Breast epithelium (tissue), 4 donors: ENCODE measurements at places on chromosomes 4 and X. TPM values are rescaled to one million over a fixed set of nuclear protein-coding genes. Genes with fewer than 3 reads are reported as not detected.

The ARSJ gene
- total RNA-seq, result 10.7 TPM

The TMSB15B gene
- 9.5 TPM for total RNA-seq

The FABP2 gene
- not detected for total RNA-seq

The CLOCK gene
- total RNA-seq, result 30.2 TPM

The PAGE2B gene
- not detected for total RNA-seq

The TMEM35A gene
- 0.15 TPM for total RNA-seq

The BMP3 gene
- total RNA-seq, result 0.98 TPM

The NUP62CL gene
- 8.5 TPM for total RNA-seq

The GSX2 gene
- total RNA-seq, result not detected

DNA sequence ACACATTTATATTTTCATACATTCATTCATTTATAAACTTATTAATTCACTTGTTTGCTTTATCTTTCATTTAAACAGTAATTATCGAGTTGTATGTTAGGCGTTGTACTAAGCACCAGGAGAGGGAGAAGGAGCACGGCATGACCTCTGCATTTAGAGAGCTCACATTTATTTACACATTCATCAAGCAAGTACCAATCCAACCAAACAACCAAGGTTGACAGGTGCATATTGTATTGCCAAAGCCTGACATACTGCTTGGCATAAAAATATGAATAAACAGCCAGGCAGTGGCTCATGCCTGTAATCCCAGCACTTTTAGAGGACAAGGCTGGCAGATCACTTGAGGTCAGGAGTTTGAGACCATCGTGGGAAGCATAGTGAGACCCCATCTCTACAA is 37.0 kb upstream of the CLNK start:
- no peak for DNase-seq

GRCh38 chr4:64564126-64564525 is 154.9 kb upstream of the TECRL start:
- no peak for DNase-seq

- DNase-seq, result no peak
These were observed 70.3 kb downstream of the PPEF2 start for GRCh38 chr4:75831856-75832405.

GRCh38 chr4:46844325-46844917 is 64.6 kb downstream of the COX7B2 start:
- no peak for DNase-seq

- DNase-seq, result no peak
These were observed 1.1 kb downstream of the CDKL2 start for GRCh38 chr4:75629239-75629638.

GRCh38 chr4:5338531-5338930 is 287.3 kb downstream of the STK32B start:
- no peak for DNase-seq

DNA sequence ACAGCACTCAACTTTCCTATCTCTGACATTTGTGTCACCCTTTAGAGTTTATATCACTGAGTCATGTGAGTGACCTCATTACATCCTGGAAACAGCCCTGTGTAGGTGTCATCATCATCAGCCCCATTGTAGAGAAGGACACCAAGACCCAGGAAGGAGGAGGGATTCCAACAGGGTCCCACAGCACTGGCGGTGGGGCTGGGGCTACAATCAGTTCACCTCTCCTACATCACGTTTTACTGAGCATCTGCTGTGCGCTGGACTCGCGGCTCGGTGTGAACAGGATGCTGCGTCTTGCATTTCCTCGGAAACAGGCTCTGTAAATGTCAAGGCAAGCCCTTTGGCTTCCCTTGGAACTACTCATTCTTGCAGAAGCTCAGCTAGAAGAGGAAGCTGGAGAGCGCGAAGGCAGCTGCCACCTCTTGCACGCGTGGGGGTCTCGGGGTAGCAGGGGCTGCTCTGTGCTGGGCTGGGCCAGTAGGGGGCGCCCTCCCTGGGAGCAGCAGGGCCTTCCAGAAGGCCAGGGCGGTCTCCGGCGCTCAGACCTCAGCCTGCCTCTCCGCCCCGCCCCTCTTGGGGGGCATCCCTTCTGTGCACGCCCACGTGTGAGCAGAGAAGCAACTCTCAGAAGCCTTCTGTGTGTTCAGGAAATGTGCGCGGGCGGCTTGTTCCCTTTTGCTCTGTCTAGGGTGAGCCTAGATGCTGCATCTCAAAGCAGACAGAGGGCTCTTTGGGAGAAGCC is 29.0 kb downstream of the REELD1 start:
- DNase-seq, result no peak

DNA sequence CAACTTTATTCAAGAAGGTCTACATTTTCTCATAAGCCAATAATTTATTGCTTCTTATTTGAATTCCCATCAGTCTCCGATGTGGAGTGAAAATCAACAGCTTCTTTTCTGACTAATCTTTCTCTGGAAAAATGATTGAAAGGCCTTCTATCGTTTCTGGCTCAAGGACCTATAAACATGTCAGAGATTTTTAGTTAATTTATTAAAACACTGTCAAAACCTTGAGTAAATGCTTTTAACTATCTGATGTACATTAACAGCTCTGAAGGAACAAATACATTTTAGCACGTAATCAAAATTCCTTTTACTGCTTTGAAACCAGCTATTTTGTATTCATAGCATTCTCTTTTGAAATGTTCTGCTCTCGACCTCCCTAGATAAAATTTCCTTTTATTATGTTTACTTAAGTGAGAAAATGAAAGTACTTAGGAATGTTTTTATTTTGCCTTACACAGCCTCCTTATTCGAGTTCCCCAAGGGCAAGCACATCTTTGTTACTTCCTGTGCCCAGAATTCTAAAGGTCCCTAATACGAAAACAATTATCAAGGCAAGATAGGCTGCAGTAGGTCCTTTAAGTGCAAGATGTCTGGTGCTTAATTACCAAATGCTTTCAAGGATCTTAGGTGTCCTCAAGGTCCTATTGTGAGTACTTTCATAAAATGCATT is 3.1 kb upstream of the ZFX start:
- no peak for DNase-seq

- DNase-seq, result no peak
These were observed 80.5 kb downstream of the HNRNPD start for GRCh38 chr4:82293304-82293703.

DNA sequence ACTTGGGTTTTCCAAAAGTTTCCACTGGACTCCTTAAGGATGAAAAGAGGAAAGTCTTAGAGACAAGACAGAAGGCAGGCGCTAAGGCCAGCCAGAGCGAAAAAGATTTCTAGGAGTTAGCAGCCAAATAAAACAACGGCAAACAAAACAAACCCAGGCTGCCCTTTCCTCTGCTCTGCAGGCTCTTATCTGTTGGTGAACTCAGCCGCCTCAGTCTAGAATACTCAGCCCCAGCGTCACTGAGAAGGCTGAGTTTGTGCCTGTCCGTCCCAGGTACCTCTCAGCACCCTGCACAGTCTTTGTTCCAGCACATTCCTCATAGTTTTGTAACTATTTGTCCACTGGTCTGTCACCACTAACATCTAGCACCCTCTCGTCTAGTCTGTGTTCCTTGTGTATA is 75.6 kb upstream of the FAM9C start:
- DNase-seq, result no peak

- DNase-seq, result no peak
These were observed 39.4 kb downstream of the GEMIN8 start for GRCh38 chrX:13990126-13990800.

DNA sequence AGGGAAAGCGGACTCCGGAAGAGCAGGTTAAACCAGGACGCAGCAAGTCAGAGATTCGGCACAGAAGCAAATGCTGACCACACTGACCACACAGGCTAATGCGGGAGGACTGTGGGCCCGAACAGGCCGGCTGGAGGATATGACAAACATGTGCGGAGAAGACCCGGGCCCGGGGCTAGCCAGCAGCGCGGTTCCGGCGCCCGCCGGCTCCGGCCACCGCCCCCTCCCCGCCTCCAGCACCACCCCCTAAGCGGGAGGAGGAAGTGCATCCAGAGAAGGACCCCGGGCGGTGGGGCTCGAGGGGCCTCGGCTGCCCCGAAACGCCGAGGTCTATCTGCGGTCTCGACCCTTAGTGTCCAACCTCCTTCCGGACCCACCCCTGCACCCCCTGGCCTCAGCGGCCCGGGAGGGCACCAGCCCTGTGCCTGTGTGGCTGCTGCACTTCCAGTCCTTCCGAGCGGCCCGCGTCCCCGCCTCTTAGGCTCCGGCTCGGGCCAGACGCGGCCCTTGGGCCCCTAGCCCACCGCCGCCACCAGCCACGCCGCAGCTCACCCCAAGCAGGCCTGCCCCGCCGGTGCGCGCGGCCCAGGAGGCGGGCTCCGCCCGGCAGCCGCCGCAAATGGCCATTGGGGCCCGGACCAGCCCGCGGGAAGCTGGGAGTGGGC is 2.1 kb downstream of the ELOVL6 start:
- no peak for DNase-seq

GRCh38 chr4:144732584-144733428 is 86.8 kb downstream of the HHIP start:
- DNase-seq, result no peak

DNA sequence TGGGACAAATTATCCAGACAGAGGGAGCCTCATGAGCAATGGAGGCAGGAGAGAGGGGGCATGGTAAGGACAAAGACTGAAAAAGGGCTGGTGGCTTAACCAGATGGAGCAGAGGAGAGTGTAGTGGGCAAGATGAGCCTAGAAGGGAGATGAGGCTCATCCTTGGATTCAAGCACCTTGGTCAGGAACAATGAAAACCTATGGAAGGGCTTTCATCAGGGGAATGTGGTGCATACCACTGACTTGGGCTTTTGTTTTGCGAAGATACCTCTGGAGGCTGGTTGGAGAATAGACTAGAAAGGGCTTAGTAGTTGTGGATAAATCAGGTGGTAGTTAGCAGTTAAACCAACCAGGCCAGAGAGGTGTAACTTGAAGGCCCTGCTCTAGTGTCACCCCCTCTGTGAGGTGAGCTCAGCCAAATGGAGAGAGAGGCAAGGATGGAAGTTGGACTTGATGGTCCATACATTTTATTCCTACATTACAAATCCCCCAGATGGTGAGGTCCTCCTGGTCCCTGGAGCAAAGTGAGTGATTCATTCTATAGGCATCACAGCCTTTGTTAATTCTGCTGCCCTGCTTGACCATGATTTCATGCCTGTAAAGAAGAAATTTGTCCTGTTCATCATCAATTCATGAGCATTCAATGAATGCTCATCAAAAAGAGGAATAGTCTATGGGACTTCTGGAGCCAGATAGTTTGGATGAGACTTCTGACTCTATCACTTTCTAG is 264.8 kb upstream of the IGFBP7 start:
- DNase-seq, result no peak

DNA sequence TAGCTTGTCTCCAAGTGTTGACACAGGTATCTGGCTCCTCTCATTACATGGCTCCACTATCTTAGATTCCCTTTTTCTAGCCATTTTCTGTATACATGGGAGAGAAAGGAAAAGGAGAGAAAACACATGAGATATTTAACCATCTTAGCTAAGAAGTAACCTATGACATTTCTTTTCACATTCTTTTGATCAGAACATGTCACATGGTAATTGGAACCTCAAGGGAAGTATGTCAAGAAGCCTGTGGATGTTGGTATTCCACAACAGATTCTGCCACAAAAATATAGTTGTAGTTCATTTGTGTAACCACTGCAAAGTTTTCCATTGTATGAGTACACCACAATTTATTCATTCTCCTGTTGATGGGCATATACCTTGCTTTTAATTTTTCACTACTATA is 18.7 kb upstream of the GABRB1 start:
- DNase-seq, result no peak

GRCh38 chr4:29277381-29277780 is 1442.8 kb upstream of the PCDH7 start:
- no peak for DNase-seq

DNA sequence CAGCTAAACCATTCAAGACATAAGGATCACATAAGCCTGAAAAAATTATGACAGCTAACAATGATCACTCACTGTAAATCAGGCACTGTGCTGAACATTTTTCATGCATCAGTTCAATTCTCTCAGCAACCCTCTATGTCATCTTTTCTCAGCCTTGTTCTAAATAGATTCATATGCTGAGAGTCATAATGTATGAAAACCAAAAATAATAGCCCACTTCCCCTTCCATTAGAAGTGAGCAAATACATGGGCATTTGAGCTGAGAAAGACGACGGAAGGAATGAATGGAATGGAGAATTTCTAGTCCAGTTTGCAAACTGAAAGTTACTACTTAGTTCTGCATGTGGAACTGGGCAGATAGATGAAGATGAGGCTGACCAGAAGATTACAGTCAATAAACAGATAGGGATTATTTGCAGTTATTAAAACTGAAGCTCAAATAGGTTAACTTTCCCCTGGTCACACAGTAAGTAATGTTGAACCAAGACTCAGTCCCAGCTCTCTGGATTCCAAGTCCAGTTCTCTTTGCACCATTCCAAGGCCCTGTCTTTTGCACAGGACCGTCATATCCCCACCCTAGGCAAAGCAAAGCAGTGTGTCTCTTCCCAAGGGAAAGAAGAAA is 1.6 kb upstream of the SH3RF1 start:
- DNase-seq, result no peak

GRCh38 chrX:103214870-103215424 is at the start of gene BEX4:
Gene BEX4, plus strand, starts transcription at chrX:103215108. Its CDS starts 1,046 bp downstream, at chrX:103216154.
- peak; percentile 84 for DNase-seq

- DNase-seq, result peak; percentile 35
These were observed 550 bp downstream of the ADGRA3 start for GRCh38 chr4:22515145-22515887.

DNA sequence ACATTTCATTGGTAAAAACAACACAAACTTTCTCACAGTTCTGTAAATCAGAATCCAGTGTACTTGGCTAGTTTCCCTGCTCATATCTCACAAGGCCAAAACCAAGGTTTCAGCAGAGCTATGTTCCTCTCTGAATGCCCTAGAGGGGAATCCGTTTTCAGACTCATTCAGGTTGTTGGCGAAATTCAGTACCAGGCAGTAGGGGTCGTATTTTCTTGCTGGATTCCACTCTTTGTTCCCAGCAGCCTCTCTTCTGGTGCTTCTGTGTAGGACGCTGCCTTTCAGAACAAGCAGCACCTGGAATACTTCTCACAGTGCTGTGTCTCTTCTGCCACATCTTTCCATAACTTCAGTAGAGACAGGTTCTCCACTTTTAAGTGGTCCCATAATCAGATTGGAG is 351.9 kb downstream of the PCDH18 start:
- DNase-seq, result no peak

- no peak for DNase-seq
These were observed 3.3 kb upstream of the MYOZ2 start for GRCh38 chr4:119132306-119132705.

- no peak for DNase-seq
These were observed 55.1 kb downstream of the FAM13A start for GRCh38 chr4:89001647-89002445.
